ENCODE measurements at places on chromosomes 6 and 20. TPM values are rescaled to one million over a fixed set of nuclear protein-coding genes. Genes with fewer than 3 reads are reported as not detected.
A peak's percentile ranks its signal among the peaks of the same experiment; 100 is the strongest.

DNA sequence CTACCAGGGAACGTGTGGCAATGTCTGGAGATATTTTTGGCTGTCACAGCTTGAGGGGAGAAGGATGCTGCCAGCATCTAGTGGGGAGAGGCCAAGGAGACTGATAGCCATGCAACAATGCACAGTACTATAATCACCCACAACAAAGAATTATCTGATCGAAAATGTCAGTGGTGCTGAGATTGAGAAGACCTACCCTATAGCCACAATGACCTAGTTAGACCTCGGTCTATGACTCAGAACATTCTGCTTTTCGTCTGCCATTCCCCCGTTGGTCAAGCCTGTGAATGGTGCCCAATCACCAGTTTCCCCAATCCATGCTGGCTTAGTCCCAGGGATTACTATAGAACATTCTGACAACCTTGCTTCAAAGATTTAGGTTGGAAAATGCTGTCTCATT lies 93.5 kb downstream of the TMEM200A start:
- no peaks in the 10 kb centered on the region for H3K27me3 ChIP-seq
- no peak overlapping the region for H3K4me3 ChIP-seq
- no peak for DNase-seq
- H3K36me3 ChIP-seq = no peaks in the 10 kb centered on the region
- no peaks in the 10 kb centered on the region for H3K4me1 ChIP-seq
- H3K27ac ChIP-seq = no peak overlapping the region

GRCh38 chr6:41589636-41590622 lies 43.7 kb downstream of the FOXP4 start:
- H3K27ac ChIP-seq = no peak overlapping the region
- no peak for DNase-seq
- peaks cover 6% of the 10 kb centered on the region for H3K4me1 ChIP-seq
- no peak overlapping the region for H3K4me3 ChIP-seq

- H3K27ac ChIP-seq = no peak overlapping the region
- no peaks in the 10 kb centered on the region for H3K36me3 ChIP-seq
- no peak overlapping the region for H3K4me3 ChIP-seq
- H3K4me1 ChIP-seq = peaks cover 7% of the 10 kb centered on the region
- no peak for DNase-seq
These were observed 44.3 kb upstream of the SNX9 start for GRCh38 chr6:157778719-157779118.

- peaks cover 2% of the 10 kb centered on the region for H3K27me3 ChIP-seq
- H3K4me1 ChIP-seq = no peaks in the 10 kb centered on the region
- DNase-seq = no peak
- H3K36me3 ChIP-seq = no peaks in the 10 kb centered on the region
These were observed 211.0 kb downstream of the TSHZ2 start for GRCh38 chr20:53183181-53183580.

GRCh38 chr6:2403546-2403945 lies 158.1 kb upstream of the GMDS start:
- H3K4me1 ChIP-seq = no peaks in the 10 kb centered on the region
- H3K27ac ChIP-seq = no peak overlapping the region
- no peak for DNase-seq
- no peak overlapping the region for H3K4me3 ChIP-seq

DNA sequence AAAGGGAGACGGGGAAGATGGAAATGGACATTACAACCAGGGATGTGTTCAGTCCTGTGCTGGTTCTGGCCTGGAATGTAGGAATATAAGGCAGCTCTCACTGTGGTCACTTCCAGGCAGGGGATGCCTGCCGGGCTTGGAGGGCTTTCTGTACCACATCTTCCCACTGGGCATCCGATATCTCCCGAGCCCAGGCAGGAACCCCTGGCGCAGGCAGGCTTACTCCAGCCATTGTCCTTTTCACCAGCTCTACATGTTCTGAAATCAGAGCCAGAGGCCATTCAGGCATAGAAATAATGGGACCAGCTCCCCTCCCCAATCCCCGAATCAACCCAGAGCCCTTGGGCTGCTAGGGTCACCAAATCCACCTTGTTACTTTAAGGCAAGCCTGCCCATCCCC lies 1.4 kb downstream of the MEA1 start:
- DNase-seq = no peak
- H3K4me1 ChIP-seq = 0 out of 2 replicates have a peak, but pooled peaks cover 4% of the 10 kb centered on the region
- H3K36me3 ChIP-seq = peaks cover 3% of the 10 kb centered on the region
- peak overlapping the region; percentile 80 for H3K27ac ChIP-seq
- no peaks in the 10 kb centered on the region for H3K27me3 ChIP-seq

DNA sequence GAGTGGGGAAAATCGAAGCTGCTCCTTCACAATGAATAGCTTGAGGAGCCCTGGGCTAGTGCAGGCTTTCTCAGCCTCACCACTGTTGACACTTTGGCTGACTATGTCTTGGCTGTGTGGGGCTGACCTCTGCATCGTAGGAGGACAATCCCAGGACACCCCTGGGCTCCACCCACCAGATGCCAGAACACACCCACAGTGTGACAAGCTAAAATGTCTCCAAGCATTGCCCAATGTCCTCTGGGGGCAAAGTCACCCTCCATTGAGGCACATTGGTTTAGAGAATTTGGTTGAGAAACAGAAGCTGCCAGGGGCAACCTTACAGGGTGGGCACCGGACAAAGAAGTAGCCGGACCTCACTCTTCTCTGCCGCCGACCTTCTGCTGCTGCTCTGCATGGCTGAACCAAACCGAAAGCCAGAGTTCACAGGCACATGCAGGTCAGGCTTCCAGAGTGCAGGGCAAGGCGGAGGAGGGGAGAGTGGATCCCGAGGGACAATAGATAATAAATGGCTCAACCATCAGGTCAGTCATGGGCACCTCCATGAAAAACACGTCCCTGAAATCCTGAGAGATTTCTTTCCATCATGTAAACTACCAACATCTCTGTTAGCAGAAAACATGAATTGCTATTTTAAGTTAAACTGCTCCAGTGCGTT lies 189.0 kb downstream of the LRFN2 start:
- no peak overlapping the region for H3K27ac ChIP-seq
- no peaks in the 10 kb centered on the region for H3K4me1 ChIP-seq
- H3K27me3 ChIP-seq = no peaks in the 10 kb centered on the region
- H3K4me3 ChIP-seq = no peak overlapping the region

COQ3 gene
- 6.4 TPM for total RNA-seq

LINC00237 gene
- 1.8 TPM for total RNA-seq

RFX6 gene
- total RNA-seq = 1.5 TPM

Data from Caco-2 (cell line).